ENCODE measurements at places on chromosomes 4 and X.

DNA sequence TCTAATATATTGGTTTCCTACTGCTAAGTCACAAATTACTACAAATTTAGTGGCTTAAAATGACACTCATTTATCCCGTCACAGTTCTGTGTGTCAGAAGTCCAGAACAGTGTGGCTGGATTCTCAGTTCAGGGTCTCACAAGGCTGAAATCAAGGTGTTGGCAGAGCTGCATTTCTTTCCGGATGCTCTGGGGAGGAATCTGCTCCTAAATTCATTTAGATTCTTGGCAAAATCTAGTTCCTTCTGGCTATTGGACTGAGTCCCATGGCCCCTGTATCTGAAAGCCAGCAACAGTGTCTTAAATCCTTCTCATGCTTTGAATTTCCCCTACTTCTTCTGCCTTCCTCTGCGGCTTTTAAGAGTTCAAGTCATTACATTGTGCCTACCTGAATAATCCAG is 103.1 kb upstream of the BMP3 start:
- no peak for DNase-seq

DNA sequence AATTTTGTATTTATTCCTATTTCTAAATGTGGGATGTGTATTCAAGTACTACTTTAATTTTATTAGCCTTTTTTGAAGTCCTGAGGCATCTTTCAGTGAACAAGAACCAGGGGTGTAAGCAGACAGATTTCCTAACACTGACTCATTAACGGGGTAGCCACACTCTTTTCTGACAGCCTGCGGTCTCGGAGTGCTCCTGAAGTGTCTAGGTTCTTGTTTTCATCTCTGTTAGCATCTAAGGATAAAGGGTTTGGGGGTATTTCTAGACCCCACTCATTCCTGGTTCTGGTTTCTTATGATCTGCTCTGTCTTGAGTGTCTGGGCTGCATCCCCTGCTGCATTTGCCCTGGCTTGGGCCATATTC is 71.9 kb downstream of the GC start:
- no peak for DNase-seq

DNA sequence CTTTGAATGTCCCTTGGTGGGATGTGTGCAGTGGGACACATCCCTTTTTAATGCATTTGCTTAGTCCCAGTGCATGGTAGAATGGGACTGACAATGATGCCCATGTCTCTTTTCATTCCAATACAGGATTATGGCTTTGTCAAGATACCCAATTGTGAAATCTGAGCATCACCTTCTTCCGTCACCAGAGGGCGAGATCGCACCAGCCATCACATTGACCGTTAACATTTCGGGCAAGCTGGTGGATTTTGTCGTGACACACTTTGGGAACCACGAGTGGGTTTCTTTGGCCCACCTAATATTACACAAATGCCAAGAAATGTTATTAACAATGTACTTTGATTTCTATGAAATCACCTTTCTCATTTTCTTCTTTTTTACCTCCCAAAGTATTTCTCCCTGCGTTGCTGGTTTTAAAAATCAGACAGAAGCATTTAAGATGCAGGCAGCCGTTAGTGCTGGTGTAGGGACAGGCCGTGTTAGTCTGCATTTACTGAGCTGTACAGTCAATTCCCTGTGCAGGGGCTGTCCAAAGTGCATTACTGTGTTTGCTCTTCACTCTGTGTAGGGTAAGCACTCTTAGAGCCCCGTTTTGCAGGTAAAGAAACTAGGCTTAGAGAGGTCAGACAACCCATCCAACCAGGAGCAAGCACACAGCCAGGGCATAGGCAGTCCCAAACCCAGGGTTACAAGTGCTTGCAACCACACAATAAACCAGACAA is 46.5 kb downstream of the CWH43 start:
- DNase-seq = no peak

DNA sequence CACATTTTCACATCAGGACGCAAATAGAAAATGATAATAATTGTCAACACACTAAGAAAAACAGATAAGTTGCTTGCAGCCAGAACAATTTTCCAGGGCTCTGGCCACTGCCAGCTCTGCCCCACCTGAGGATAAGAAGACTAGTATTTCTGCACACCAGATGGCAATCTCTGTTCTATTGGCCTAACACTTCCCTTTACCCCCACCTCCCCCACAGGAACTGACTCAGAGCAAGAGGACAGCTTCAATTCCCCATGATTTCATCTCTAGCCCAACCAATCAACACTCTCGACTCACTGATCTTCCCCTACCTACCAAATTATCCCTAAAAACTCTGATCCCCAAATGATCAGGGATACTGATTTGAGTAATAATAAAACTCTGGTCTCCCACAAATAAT is 164.0 kb downstream of the SMARCA1 start:
- peak; percentile 11 for DNase-seq

DNA sequence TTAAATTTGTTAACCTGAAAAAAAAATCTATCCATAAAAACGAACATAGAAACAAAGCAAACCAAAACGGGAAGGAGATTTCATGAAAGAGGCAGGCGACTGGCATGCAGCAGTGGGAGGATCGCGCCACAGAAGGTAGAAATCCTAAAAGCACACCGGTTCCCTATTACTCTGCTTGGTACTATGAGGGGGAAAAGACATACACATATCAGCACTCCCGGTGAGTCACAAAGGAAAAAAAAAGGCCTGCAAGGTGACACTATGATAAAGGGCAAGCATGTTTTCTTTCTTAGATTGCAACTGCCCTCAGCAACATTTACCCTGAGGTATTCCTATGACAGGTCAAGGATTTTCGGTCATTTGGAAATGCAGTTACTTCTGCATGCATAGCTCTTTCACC is 60.6 kb upstream of the NAP1L5 start:
- no peak for DNase-seq

DNA sequence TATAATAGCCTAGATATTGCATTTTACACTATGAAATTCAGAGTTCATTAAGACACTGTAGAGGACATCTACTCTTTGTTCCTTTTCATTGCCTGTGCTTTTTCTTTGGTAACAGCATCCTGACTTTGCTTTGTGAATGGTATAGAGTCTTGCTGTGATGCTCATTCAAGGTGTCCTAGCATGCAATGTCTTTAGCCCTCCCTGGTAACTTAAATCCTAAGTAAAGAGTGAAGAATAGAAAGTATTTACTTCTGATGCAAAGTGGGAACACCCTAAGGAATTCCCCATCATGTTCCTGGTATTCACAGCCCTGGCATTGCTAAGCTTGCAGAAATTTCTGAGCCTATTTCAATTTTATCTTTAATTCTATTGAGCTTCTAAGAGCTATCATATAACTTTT is 400.1 kb downstream of the FAT4 start:
- DNase-seq = no peak

DNA sequence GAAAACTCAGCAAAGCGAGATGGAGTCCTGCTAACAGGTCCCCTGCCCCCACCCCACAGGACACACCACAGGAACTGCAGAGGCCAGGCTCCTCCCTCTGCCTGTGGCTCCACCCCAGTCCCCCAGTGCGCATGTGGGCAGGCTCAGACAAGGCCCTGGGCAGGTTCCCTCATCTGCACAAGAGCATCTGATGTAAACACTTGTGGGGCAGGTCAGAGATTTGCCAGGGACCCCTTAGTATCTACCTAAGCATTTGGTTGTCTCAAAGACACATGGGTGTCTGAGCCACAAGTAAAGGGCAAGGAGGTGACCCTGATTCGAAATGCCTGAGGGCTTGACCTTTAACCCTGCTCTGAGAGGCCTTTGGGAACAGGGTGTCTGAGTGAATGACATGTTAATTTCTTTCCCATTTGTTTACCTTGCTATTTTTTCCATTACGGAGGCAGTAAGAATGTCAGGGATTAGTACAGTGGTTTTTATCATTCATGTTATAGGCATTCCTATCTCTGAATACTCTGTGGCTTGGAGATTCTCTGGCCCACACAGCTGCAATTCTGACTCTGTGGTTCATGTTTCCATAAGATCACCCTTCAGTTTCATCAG is 85.3 kb downstream of the ZNF518B start:
- no peak for DNase-seq

DNA sequence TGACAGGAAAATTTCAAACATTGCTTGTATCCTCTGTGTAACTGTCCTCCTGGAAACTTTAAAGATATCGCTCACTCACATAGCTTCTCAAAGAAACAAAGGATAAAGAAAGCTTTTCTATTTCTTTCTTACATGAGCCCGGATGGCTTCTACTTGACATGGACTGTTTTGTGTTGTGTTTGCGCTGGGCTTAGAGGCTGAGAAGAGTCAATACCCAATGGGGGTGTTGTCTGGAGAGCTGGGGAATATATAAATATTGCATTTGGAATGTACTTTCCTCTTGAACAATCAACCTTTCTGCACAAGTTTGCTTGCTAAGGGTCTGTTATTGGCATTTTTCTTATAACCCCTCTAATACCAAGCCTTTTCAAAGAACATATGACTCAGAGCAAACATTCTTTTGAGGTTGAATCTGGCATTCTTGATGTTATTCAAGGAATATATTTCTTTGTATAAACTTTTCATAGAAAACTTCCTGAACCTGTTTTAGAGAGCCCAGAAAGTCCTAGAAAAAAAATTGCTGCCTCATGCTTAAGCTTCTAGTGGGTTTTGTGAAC is 331.9 kb downstream of the PACRGL start:
- no peak for DNase-seq

GRCh38 chr4:99878604-99879003 is 15.6 kb downstream of the LAMTOR3 start:
- no peak for DNase-seq

- DNase-seq = no peak
Observed at GRCh38 chr4:40046311-40046980, 10.2 kb upstream of the N4BP2 start.

GRCh38 chr4:109801895-109802319 is at the start of gene CFI:
TSS of gene CFI (minus strand) at chr4:109801999. CDS start at chr4:109801971, 28 bp downstream.
- DNase-seq = no peak

GRCh38 chr4:162011089-162011488 is 152.7 kb downstream of the FSTL5 start:
- DNase-seq = no peak

- no peak for DNase-seq
Observed at GRCh38 chrX:27132862-27133261, 330.3 kb downstream of the PPP4R3C start.

DNA sequence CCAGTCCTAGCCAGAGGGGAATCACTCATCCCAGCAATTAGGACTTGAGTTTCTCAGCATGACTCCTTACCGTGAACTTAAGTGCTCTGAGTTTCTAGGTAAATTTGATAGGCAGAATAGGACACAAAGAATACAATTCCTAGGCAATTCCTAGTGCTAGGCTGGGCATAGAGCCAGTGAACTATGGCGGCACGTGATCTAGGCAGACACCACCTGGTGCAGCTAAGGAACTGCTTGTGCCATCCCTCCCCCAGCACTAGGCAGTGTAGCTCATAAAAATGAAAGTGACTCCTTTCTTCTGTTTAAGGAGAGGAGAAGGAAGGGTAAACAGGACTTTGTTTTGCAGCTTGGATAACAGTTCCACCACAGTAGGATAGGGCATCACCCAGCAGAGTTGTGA is 736.3 kb upstream of the PCDH7 start:
- no peak for DNase-seq

DNA sequence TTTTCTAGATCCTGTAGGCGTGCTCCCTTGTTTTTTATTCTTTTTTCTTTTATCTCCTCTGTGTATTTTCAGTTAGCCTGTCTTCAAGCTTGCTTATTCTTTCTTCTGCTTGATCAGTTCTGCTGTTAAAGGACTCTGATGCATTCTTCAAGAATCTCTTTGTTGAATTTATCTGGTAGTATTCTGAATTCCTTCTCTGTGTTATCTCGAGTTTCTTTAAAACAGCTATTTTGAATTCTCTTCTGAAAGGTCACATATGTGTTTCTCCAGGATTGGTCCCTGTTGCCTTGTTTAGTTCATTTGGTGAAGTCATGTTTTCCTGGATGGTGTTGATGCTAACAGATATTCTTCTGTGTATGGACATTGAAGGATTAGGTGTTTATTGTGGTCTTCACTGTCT is 15.3 kb downstream of the RAB33B start:
- DNase-seq = no peak

DNA sequence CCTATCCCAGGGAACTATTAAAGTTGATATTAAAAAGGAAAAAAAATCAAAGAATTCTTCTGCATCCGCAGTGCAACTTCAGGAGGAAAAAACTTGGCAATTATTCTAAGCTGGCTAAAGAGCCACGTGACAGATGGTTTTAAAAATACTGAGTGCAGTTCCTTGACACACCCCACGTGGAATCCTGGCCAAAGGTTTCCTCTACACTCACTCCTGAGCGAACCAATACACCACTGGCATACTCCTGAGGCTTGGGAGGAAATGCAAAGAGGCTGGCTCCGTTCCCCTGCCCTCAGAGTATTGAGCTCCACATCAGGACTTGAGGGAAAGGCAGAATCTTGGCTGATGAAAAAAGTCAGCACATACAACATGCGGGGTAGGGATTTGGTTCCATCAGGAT is 133.8 kb upstream of the ATP6AP2 start:
- DNase-seq = no peak

All from inflammatory macrophage (primary cell).